Kidney capillary endothelial cell (primary cell): ENCODE measurements at places on chromosomes 2 and 18.

- DNase-seq = no peak
These were observed 9.0 kb downstream of the STEAP3 start for GRCh38 chr2:119232666-119232993.

DNA sequence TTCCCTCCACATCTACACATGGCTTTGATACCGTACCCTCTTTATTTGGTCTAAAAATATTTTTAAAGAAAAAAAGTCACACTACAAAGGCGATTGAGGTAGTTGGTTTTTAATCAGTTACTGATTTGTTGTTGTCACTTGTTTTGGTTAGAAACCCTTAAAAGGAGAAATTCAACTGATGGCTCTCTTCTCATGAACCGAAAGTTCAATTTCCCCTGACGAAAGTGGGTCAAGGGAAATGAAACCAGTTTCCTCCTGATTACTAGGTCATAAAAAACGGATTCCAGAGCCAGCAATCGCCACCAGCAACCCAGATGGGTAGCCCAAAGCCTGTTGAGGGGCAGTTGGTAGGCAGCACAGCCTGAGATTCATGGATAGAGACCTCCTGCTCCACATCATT lies 63.2 kb downstream of the DLGAP1 start:
- no peak for DNase-seq

- no peak for DNase-seq
These were observed 26.3 kb downstream of the B4GALT6 start for GRCh38 chr18:31657823-31658669.

- no peak for DNase-seq
These were observed 43.8 kb downstream of the REEP1 start for GRCh38 chr2:86293612-86294011.

DNA sequence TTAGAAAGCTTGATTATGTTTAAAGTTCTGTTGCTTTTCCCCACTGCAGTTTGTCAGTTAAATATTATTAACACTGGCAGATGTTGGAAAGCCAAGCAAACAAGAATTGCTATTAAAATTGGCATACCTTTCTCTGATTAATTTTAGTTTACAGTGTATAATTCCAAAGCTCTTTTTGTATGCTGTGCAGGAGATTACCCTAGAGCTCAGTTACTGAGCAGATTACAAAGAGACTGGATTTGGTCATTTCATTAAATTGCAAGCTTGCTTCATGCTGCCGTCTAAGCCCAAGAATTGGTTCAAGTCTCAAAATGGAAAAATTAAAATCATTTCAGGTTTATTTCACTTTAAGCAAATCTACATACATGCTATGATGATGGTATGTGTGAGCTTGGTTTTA lies 2.3 kb downstream of the ASAP2 start:
- no peak for DNase-seq

GRCh38 chr2:233211548-233211895 lies 40.0 kb upstream of the ATG16L1 start:
- no peak for DNase-seq

DNA sequence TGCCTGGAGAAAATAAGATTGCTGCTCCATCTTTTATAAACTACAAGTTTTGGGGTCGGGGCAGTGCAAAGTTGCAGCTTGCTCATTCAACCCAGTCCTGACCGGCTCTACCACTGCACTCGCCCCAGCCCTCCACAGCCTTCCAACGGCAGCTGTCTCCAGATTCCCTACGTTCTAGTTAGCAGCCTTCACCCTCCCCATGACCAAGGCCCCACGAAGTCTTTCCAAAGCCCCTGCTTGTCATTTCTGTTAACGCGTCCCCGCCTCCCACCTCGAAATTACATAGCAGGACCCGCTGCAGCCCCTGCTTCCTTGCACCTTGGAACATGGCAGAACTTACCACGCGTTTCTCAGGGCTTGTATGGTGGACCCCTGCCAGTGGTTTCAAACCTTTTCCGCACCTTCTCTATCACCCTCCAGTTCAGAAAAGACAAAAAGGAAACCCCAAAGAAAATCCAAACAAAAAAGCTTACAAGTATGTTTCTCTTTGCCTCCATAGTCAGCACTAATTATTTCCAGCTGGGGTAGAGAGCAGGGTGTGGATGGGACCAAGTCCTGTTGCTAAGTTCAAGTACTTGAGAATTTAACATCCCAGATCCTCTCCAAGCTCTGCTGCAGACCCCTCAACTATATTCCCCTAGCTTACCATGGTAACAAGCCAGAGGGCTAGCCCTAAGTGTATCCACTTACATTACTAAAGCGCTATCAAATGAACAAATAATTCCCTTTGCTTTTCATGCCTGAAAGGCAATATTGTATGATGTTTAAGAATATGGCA lies 161.5 kb downstream of the TGIF1 start:
- DNase-seq = no peak

DNA sequence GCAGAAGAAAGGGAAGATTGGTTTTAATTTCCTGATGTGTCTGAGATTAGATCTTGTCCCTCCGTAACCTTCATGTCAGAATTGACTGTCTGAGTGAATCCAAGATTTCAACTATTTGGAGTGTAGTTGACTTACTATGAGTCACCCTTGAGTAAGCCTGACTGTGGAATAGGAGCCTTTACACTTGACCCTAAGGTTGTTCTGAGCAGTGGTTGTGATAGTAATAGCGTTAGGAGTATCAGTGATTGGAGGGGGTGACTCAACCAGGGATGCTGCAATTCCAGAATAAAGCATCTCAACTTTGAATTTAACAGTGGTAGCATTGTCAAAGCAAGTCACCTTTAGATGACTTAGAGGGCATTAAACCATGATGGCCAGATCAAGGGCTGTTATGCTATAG lies 979.5 kb upstream of the FAM98A start:
- DNase-seq = no peak
